ENCODE measurements at places on chromosomes 6 and 20.

- DNase-seq, result no peak
These were observed 79.4 kb downstream of the GFRA4 start for GRCh38 chr20:3583765-3584164.

GRCh38 chr20:46122071-46122470 is 4.0 kb downstream of the CD40 start:
- peak; percentile 85 for DNase-seq

DNA sequence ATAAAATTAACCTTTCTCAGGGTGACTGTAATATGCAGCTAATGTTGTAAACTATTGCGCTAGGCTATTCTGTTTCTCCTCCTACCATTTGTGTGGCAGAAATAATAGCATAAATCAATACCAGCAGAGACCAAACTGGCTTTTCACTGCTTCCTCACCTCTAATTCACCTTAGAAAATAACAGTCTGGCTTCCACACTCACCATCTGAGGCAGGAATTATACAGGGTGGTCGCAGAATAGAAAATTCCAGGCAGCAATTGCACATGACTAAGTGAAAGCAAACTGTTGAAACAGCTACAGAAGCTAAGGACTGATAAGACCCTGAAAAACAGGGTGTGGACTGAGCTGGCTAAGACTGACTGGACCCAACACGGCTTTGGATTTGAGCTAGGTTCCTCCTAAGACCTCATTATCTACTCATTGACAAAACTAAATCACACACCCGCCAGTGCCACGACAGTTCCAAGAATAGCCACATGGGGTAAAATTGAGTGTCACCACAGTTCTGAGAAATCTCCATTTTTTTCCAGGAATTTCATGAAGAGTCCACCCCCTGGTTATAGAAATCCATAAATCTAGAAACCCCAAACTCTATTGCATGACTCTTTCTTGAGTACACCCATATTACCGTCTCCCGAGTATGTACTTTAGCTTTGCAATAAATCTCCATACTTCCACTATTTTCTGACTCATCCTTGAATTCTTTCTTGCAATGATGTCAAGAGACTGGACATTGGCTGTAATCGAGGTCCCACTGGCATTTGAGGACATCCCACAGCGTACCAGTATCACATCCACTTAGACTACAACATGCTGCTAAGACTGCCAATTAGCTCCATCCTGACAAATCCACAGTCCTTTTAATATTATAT is 60.9 kb upstream of the KCNQ5 start:
- no peak for DNase-seq

DNA sequence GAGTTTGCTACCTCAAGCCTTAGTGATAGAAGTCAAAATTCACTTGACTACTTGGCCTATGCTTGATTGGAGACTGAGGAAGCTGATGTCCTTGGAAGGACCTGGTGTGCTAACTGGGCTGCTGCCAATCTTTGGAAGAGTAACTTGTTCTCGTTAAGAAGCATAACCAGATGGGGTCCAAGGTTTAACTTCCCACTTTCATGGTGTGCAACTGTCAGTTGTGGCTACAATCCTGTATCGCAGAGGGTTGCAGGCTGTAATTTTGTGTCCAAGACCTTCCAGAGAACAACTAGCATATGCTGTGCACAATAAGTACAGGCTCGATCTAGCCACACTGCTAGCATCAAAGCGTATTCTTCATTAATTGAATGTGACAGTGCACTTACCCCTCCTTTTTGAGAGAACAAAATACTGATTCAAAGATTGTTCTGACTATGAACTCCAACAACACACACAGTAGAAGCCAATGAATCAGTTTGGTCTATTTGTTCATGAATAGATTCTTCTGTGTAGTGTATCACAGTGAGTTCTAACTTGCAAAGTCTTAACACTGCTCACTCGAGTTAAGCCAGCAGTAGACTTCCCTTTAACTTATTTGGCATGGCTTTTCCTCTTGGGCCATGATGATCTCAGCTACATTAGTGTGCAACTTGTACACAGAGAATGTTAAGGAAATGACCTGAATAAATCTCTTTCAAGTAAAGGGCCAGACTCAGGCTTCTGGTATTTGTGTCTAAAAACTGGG is 15.8 kb upstream of the PLCB1 start:
- DNase-seq, result peak; percentile 17

DNA sequence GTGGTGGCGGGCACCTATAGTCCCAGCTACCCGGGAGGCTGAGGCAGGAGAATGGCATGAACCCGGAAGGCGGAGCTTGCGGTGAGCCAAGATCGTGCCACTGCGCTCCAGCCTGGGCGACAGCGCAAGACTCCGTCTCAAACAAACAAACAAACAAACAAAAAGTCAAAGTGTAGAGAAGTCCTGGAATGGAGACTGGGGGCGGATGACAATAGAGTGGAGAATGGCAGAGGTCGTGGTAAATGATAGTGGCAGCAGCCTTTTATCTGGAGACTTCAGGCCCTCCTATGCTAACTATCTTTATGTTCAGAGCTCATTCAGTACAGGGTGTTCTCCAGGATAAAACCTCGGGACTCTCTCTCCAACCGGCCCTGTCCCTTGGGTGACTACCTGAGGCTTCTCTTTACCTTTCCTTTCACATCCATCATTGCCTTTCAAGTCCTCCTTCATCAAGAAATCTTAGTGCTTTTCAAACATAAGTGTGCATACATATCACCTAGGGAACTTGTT is 1.4 kb upstream of the FKBPL start:
- no peak for DNase-seq

- no peak for DNase-seq
These were observed 9.2 kb downstream of the ATRN start for GRCh38 chr20:3479759-3480615.

GRCh38 chr6:98812220-98812619 is 22.2 kb upstream of the POU3F2 start:
- no peak for DNase-seq
